ENCODE measurements at places on chromosomes 12 and 14.
A peak's percentile ranks its signal among the peaks of the same experiment; 100 is the strongest.

- DNase-seq: no peak
Observed at GRCh38 chr12:2834581-2835491, at the start of gene NRIP2. NRIP2 (minus strand) TSS chr12:2835035; CDS start chr12:2834983, 52 bp downstream.

GRCh38 chr14:50826681-50827080 is 4.3 kb downstream of the NIN start:
- DNase-seq: no peak

GRCh38 chr14:96191841-96192462 is 12.7 kb upstream of the BDKRB2 start:
- no peak for DNase-seq

DNA sequence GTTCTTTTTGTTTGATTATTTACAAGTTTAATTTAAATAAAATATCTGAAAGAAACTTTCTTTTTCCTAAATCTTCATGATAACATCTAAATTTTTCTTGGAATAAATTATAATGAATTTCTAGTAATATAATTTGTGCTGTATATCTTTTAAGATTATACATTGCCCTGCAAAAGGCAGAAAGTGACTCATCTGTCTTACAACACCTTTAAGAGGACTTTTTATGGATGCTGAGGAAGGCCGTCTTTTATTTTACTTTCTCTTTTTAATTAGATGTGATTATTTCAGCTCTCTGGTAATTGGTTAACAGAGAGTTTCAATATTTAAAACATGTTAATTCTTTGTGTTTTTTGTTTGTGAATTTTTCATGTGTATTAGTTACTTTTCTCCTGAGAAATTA is 598.4 kb downstream of the RPL10L start:
- no peak for DNase-seq

DNA sequence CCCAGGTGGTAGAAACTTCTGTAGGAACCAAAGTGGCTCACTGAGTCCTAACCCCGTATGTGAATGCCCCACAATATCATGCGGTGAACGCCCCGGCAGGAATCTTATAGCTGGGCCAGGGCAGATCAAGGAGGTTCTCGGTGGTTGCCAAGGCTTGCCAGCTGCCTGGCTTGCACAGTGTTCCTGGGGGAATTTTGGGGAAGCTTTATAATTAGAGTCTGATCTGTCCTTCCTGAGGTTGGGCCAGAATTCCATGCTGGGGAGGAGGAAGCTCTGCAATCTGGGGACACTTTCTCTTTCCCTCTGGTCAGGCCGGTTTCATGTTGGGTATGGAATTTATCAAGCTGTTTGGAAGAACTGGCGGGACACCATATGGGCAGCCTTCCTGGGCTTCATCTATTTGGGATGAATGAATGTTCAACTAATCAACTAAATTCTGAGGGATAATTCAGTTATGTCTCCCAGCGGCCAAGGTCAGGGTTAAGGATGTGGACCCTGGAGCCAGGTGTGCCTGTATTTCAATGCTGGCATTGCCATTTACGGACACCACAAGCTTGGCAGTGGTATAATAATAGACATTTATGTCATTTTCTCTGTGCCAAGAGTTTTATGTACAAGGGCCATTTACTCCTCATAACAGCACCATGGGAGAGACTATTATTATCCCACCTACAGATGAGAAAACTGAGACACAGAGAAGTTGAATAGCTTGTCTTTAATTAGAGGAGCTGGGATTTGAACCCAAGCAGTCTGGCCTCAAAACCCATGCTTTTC is 54.3 kb downstream of the SVOP start:
- no peak for DNase-seq

DNA sequence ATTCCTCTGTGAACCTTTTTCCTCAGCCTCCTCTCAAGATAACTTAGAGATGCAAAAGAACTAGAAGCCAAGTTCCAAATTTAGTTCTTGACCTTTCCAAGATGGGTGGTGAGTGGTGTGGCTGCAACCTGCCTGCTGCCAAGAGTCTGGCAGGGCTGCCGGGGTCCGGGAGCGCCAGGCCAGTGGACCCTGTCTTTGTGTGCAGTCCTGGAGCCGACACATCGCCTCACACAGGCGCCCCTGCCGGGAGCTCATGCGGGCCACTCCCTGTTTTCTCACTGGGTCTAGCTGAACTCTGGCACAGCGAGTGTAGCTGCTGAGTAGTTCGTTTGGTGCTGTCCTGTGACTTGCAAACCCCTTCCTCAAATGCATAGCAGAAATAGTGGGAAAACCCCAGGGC is 84.9 kb downstream of the CACNA1C start:
- DNase-seq: no peak

DNA sequence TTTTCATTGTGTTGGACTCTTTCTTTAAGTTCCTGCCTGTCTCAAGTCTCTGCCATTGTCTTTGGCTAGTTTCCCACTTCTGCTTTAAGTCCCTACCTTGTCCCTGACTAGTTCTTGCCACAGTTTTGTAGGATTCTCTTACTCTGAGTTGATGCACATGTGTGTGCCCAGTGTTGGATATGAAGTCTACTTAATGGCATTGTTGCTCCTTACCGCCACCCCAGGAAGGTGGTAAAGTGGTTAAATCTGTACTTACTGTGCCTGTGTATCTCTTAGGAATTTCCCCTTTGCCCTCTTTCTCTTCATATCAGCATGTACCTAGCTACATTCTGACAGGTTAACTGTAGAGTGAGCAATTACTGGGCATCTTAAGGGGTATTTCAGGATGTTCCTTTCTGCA is 227.1 kb downstream of the NUBPL start:
- DNase-seq: peak; percentile 2

GRCh38 chr12:65125247-65125646 is 4.1 kb upstream of the WIF1 start:
- DNase-seq: peak; percentile 45

- DNase-seq: no peak
Observed at GRCh38 chr14:53716578-53716977, 240.0 kb downstream of the BMP4 start.

- DNase-seq: no peak
Observed at GRCh38 chr12:91353266-91353665, 170.6 kb upstream of the DCN start.

All from KBM-7 (cell line).